ELF-1 (cell line): ENCODE measurements at places on chromosomes 11 and 22.

GRCh38 chr11:2725368-2726300, 25.8 kb upstream of the KCNQ1OT1 start:
- no peak for DNase-seq

GRCh38 chr22:22959147-22959827, 71.7 kb downstream of the IGLL5 start:
- DNase-seq: peak; percentile 82

DNA sequence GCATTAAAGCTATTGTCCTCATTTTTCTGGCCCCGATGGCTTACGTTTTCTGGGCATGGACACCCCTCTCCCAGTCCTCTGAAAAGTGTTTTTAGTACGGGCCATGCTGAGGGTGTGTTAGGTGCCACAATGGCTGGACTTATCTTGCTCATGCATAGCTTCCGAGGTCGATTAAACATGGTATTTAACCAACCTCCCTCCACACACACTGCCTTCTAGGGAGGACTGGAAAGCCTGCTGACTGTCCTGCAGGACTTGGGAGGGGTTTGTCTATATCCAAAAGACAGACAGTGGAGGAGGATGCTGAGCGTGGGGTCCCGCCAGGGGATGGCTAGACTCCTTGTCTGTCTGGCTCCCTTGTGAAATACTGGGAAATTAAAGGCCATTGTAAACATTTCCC, 95.3 kb downstream of the FBXO7 start:
- no peak for DNase-seq

DNA sequence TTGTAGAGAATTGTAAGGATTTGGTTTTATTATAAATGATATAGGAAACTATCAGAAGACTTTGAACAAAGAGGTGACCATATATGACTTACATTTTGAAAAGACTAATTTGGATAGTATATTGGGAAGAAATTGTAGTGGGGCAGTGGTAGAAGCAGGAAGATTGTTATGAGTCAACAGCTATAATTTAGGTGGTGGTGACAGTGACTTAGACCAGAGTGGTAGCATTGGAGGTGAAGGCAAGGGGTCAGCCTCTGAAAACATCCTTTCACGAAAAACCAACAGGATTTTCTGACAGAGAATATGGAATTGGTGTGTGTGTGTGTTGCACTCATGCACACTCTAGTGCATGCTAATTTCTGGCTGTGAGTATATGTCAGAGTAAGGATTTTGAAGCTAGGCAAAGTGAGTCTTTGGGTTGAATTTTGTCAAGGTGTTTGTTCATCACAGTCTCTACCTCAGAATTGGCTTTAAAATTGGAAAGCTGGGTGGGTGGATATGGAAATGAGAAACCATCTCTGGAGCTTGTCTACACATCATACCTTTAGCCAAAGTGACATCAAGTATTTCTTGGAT, 8.2 kb upstream of the HBE1 start:
- DNase-seq: no peak

DNA sequence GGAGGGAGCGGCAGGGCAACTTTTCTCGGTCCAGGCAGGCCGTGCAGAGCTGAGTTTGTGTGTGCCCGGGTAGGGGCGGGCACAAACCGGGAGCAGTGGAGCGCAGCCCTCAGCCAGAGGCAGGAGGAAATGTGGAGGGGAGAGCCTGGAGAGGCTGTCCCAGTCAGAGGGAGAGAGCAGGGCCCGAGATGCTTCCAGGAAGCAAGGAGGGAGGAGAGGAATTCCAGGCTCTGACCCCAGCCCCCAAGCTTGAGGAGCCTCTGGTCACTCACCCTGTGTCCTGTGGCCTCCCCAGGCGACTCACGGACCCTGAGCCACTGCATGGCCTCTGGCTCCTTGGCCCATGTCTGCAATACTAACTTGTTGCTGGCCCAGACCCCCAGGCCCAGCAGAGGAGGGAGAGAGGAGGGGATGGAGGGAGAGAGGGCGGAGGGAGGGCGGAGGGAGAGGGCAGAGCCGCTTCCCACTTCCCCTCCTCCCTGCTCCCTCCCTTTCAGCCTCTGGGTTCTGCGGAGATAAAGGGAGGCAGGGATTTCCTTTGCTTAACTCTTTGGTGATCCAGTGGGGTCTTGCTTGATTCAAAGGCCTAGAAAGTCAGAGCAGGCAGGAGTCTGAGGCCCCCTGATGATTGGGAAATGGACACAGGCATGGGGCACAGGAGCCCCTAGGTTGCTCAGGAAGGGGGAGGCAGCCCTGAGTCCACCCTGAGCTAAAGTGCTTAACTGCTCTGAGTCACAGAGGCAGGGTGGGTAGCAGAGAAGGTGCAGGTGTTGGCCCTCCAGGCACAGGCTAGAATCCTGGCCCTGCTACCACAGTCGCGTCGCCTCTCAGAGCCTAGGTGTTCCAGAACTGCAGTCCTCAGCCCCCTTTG, at the start of gene C1QTNF6:
Gene C1QTNF6 (minus strand): TSS at position 357 of the 871 bp plus-strand sequence. CDS start 34 bp downstream, at position 323.
- DNase-seq: peak; percentile 85

DNA sequence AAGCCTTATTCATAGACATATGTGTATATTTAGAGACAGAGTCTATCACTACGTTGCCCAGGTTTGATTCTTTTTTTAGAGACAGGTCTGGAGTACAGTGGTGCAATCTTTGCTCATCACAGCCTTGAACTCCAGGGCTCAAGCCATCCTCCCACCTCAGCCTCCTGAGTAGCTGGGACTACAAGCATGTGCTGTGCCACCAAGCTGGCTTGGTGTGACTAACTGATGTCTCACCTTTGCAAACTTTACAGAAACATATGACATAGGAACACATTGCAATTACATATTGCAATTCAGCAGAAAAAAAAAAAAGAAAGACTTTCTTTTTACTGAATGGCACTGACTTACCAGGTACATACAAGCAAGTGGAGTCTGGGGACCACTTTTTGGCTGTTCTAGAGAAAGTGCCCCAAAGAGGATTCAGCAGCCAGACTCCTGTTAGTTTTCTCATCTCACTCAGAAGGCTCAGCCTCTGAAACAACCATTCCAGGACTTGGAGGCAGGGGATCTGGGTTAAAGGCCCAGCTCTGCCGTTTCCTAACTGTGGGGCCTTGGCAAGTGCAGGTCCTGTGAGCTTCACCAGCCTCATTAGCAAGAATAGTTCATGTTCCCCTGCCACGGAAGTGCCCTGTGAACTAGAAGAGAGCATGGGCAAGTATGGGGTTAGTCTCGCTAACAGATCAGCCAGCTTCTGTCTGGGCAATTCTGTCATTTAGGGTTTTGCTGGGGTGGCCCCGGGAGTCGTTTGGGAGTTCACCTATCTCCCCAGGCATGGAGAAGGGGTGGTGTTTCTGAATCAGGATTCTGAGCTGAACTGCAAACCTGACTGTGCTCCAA, 11.3 kb upstream of the NFAM1 start:
- DNase-seq: no peak

- no peak for DNase-seq
Measured at GRCh38 chr22:24002851-24003250, 2.4 kb downstream of the GSTT4 start.

GRCh38 chr11:61756452-61757212, 4.2 kb downstream of the MYRF start:
- no peak for DNase-seq

DNA sequence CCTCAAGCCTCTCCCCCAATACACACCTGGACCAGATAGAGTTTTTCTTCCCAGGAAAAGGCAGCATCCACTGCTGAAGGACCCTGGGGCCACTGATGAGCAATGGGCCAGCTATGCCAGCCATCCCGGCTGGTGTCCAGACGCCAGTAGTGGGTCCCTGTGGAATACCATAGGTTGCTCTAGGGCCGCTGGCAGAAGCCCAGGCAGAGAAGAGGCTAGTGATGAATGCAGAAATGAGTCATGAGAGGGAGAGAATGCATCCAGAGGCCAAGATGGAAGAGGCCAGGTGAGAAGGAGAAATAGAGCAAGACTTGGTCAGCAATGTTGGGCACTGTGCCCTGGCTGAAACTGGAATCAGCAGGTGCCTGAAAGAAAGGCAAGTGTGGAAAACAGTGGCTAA, 8.9 kb downstream of the HPX start:
- DNase-seq: peak; percentile 26

DNA sequence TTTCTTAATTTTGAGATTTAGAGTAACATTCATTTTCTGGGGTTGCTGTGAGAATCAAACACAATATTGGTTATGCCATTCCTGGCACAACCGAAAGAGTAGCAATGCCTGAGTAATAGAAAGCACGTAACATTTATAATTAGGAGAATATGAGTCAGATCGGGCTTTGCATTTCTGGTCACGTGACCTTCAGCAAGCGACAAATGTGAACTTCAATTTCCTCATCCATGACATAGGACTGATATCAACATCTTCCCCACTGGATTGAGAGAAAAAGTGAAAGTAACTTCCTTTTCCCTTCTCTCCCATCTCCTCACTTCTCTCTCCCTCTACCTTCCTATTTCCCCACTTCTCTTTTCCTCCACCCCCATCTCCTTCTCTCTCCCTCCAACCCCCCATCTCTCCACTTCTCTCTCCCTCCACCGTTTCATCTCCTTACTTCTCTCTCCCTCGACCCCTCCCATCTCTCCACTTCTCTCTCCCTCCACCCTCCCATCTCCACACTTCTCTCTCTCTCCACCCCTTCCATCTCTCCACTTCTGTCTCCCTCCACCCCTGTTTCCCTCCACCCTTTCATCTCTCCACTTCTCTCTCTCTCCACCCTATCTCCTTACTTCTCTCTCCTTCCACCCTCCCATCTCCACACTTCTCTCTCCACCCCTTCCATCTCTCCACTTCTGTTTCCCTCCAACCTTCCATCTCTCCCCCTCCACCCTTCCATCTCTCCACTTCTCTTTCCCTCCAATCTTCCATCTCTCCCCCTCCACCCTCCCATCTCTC, 33.5 kb upstream of the CAT start:
- no peak for DNase-seq

GRCh38 chr11:134949121-134950090, 537.4 kb upstream of the B3GAT1 start:
- no peak for DNase-seq

- no peak for DNase-seq
Measured at GRCh38 chr11:100472727-100473389, 214.2 kb upstream of the ARHGAP42 start.

DNA sequence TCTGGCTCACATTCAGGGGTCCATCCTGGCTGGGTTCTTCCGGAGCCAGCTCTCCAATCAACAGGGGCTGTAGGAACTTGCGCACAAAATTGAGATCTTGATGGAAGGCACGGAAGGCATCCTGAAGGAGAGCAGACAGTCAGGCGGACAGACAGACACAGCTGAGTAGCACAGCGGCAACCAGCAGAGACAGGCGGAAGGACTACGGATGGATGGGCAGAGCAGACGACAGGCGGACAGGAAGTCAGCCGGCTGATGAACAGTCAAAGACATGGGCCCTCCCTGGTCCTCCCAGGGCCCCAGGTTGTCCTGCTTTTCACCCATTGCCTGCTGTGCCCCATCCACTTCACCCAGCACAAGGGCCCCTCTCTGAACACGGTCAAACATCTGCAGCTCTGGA, 11.3 kb downstream of the FADS3 start:
- no peak for DNase-seq

DNA sequence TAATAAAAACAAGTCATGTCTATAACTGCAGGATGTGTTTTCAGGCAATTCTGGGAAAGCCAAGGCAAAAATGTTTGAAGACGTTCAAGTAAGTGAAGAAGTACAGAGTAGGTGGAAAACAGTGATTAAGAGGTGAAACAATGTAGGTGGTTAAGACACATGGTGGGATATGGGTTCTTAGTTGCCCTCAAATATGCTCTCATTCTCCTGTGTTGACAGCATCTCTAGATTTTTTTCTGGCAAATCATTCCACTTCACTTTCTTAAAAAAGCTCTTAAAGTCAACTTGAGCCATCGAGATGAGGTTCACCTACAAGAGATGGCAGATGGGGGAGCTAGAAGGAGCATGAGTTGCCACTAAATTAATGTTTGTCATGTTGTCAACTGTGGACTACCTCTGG, 1041.0 kb upstream of the CNTN5 start:
- DNase-seq: no peak

GRCh38 chr22:46290121-46290842, 6.4 kb upstream of the GTSE1 start:
- no peak for DNase-seq

GRCh38 chr22:43018615-43019014, 3.7 kb upstream of the PACSIN2 start:
- no peak for DNase-seq

- DNase-seq: no peak
Measured at GRCh38 chr11:115964091-115964490, 459.9 kb upstream of the CADM1 start.

- no peak for DNase-seq
Measured at GRCh38 chr11:8787372-8787771, 104.8 kb downstream of the RPL27A start.

DNA sequence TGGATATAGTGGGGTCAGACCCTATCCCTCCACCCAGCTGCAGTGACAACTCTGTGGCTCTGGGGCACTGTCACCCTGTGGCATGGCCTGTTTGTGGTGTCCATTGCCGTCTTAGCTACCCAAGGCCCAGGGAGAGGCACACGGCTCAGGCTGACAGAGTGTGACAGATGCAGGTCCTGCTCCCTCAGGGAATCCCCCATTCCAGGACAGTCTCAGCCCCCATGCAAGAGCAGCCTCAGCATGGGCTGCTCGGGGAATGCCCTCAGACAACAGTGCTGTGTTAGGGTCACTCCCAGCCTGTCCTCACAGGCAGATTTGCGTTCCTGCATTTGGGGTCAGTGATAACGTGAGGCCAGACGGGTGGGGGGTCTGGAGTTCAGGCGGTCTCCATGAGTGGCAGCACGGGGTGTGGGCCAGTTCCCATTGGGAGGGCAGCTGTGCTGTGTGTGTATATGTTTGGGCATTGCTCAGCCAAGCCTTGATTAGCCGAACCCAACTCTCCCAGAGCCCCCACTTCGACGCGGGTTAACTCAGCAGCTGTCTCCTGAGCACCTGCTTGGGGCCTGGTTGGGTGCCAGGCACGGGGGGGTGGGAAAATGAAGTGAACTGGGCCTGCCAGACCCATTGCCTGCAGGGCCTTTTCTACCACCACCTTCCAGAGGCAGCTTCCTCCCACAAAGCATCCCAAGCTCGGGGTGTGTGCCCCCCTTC, 5.3 kb upstream of the KCNQ1OT1 start:
- no peak for DNase-seq

DNA sequence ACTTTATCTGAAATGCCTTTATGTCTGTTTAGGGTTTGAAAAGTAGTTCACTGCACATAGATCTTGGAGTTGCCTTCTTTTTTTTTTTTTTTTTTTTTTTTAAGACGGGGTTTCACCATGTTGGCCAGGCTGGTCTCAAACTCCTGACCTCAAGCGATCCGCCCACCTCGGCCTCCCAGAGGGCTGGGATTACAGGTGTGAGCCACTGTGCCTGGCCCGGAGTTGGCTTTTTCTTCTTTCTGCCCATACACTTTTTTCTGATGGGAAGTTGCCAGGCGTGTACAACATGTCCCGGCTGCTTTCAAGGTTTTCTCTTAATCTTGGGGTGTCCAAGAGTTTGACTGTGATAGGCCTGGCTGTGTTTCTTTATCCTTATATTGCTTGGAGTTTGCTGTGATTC, 12.9 kb upstream of the GNB1L start:
- DNase-seq: no peak

- DNase-seq: peak; percentile 1
Measured at GRCh38 chr22:22948651-22949571, 61.3 kb downstream of the IGLL5 start.
